ENCODE measurements at places on chromosomes 4 and X.

DNA sequence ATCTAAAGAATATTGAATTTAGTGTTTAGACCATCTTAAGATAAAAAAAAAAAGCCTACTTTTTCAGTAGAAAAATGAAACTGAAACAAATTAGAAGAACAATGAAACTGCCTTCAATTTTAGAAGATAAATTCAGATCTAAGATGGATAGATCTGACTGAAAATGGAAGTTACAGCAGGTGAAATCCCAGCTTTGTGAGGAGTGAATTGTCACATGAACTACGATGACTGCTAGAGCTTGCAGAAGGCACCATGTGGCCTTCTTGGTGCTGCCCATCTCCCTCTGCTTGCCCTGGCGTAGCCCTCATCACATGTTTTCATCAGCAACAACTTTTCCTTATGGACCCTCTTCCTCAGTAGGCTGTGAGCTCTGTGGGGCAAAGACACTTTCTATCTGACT, 51.4 kb upstream of the EMCN start:
- DNase-seq, result no peak

DNA sequence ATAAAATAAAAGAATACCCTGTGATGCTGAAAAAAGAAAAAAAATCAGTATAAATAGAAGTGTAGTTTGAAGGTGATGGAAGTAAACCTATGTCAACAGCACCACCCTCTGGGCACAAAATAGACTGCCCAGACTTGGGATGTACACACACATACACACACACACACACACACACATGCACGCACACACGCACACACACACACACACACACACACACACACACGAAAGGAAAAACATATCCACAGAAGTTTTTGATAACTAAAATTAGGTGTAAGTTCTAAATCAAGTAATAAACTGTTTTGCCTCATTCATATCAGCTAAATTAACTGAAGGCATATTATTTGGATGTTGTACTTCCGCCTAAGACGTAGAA, 40.5 kb downstream of the ANXA5 start:
- peak; percentile 35 for DNase-seq

DNA sequence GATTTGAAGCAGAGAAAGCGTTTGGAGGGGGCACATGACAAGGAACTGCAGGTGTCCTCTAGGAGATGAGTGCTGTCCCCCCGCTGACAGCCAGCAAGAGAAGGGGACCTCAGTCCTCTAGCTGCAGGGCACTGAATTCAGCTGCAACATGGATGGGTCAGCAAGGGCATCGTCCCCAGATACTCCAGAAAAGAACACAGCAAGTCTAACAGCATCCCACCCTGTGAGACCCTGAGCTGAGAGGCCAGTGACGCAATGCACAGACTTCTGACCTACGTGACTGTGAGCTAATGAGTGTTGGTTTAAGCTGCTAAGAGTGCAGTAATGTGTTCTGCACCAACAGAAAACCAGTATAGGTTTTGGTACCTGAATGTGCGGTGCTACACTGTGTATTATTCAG, 11.6 kb upstream of the CENPVL2 start:
- no peak for DNase-seq

- DNase-seq, result no peak
Observed at GRCh38 chrX:36856849-36857248, 151.3 kb upstream of the FAM47C start.

GRCh38 chr4:161949946-161950725, 213.7 kb downstream of the FSTL5 start:
- DNase-seq, result no peak

DNA sequence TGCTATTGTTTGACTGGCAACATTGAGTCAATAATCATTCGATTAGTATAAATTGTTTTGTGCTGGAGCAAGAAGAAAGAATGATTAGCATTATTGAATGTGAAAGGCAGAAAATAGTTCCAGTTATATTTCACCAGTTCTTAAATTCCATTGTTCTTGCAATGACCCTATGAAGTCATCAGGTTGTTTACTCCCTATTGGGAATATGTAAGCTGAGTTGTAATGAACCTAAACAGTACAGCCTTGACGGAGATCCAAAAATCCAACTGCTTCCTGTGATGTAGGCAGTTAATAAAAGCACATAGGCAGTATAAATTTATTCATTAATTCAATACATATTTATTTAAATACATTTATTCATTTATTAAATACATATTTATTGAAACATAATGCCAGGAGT, 947.5 kb downstream of the PCDH7 start:
- DNase-seq, result no peak

GRCh38 chrX:39261446-39262147, 460.3 kb downstream of the MID1IP1 start:
- DNase-seq, result peak; percentile 49

- DNase-seq, result peak; percentile 97
Observed at GRCh38 chr4:150366487-150366999, 215.4 kb upstream of the MAB21L2 start.

DNA sequence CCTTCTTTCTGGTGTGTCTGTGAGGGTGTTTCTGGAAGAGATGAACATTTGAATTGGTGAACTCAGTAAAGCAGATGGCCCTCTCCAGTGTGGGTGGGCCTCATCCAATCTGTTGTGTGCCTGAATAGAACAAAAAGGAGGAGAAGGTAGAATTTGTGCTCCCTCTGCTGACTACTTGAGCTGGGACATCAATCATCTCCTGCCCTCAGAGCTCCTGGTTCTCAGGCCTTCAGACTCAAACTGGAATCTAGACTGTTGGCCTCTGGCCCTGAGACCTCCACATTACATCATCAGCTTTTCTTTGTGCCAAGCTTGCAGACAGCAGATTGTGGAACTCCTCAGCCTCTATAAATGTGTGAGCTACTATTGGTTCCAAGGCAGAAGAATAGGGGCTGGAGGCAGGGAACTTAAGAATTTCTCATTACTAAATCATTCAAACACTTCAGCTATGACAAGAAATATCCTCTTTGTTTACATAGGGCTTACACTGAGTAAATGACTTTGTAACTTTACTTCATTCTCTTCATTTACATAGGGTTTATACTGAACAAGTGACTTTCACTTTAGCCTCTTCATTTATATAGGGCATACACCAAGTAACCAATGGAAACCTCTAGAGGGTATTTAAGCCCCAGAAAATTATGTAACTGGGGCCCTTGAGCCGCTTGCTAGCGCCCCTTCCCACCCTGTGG, 86.9 kb upstream of the NWD2 start:
- DNase-seq, result no peak

- no peak for DNase-seq
Observed at GRCh38 chr4:37073226-37073840, 171.2 kb upstream of the NWD2 start.

DNA sequence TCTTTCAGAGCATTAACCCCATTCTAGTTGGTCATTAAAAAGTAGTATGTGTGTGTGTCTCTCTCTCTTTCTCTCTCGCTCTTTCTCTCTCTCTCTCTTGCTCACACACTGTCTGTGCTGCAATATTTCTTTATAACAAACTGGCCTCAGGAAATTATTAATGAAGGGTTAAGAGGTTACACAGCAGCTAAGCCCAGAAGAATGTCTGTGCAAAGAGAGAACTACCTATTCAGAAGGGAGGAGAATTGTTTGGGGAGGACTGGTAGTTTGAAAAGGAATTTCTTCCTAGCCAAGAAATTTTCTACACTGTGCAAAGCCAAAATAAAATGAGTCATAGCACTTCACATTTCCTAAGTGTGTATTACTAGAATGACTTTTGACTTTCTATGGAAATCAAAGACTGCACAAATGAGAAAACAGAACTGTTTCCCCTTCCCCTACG, 22.2 kb downstream of the PDGFC start:
- no peak for DNase-seq

All from NCI-H1105 treated with DMSO at 0.1 percent for 48 hours (cell line).